GM06990 (cell line): ENCODE measurements at places on chromosomes 12 and 14.

DNA sequence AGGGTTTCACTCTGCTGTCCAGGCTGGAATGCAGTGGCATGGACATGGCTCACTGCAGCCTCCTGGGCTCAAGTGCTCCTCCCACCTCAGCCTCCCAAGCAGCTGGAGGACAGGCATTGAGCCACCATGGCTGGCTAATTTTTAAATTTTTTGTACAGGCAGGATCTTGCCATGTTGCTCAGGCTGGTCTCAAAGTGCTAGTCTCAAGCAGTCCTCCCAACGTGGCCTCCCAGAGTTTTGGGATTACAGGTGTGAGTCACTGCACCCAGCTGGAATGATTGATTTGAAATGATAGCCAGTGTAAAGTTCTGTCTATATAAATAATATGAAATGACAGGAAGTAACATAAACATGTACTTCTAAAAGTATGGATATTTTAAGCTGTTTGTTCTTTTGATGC lies 172.7 kb downstream of the FUT8 start:
- DNase-seq = no peak

GRCh38 chr14:53380867-53381225 lies 227.7 kb upstream of the DDHD1 start:
- peak; percentile 5 for DNase-seq

DNA sequence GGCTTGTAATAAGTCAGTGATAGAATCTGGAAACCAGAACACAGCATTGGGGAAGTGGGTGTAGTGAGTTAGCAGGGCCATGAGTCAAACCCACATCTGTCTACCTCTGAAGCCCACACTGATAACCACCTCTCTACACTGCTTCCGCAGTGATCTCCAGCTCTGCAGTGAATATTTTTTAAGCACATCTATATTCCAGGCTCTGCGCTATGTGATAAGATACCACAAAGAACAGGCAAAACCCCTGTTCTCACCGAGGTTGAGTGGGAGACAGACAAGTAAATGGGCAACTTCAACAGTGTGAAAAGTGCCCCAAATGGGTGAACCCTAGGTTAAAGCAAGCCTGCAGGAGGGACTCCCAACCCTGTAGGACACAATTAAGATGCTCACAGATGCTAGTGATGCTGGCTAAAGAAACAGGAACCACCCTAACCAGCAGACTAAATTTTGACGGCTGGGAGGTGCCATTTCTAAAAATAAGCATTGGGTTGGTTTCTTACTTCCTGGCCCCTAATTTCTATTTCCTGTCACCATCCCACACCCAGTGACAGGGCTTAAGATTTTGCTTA lies 375.0 kb downstream of the DPF3 start:
- peak; percentile 80 for DNase-seq

- DNase-seq = no peak
These were observed 156.2 kb downstream of the KIF26A start for GRCh38 chr14:104294628-104294982.

- DNase-seq = no peak
These were observed 107.5 kb downstream of the TMEM260 start for GRCh38 chr14:56687123-56687522.

DNA sequence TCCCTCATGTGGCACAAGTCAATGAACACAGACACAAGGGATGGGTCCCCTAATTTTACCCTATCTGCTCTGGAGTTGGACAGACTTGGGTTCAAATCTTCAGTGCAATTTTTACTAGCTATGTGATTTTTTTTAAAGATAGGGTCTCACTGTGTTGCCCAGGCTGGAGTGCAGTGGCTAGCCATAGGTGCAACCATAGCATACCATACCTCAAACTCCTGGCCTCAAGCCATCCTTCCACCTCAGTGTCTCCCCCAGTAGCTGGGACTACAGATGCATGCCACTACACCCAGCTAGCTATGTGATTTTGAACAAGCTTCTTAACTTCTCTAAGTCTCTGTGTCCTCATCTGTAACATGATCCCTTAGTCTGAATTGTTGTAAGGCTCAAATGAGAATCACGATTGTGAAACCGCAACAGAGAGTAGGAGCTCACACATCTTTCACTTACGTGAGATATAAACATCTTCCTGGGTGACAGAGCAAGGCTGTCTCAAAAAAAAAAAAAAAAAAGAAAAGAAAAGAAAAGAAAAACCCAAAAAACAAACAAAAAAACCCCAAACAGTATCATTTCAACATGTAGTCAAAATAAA lies 4.7 kb downstream of the CALCOCO1 start:
- no peak for DNase-seq

- DNase-seq = no peak
These were observed 50.0 kb upstream of the PRICKLE1 start for GRCh38 chr12:42639556-42639955.

DNA sequence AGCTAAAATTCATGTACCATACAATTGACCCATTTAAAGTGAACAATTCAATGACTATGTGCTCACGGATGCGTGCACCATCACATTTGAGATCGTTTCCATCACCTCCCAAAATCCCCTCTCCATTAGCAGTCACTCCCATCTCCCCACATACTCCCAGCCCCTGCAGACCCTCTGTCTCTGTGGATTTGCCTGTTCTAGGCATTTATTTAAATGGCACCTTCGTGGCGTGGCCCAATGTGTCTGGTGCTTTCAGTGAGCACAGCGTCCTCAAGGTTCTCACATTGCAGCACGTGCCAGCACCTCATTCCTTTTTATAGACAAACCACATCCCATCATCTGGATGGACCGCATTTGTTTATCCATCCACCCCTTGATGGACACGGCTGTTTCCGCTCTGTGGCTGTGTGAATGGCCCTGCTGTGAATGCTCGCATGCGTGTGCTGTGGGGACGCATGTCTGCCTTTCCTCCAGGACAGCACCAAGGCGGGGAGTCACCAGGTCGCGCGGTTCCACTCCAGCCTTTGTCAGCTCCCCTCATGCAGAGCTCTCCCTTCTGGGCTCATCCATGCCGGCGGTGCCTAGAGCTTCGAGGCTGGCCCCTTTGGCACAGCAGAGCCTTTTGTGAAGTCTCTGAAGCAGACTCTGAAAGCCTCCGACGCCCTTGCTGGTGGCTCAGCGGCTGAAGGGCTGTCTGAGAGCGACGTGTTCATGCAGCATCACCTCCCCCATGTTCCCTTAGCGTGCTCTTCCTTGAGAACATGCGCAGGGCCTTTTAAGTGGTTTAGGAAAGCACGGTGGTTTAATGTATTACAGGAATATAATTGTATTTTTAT lies 184.4 kb downstream of the KIF26A start:
- no peak for DNase-seq

- no peak for DNase-seq
These were observed 697 bp upstream of the DNAJC14 start for GRCh38 chr12:55829967-55830600.

GRCh38 chr14:22202313-22202712 lies 386.7 kb downstream of the DAD1 start:
- DNase-seq = no peak

GRCh38 chr12:92036771-92037453 lies 108.7 kb downstream of the BTG1 start:
- no peak for DNase-seq

- no peak for DNase-seq
These were observed 1.4 kb downstream of the SLC25A29 start for GRCh38 chr14:100304825-100305323.

DNA sequence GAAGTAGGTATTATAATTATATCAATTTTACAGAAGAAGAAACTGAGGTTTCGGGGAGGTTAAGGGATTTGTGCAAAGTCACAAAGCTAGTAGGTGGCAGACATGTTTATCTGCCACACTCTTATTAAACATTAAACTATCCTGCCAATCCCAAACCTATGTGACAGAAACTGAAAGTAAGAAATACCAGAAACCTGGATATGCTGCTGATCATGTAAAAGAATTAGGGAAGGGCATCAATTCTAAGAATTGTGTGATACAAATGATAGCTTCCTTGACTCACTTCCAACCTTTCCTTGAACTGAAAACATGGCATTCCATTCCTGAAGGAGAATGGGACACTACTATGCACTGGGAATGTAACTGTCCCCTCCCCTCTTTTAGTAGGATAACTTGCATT lies 16.9 kb downstream of the TAOK3 start:
- no peak for DNase-seq

GRCh38 chr12:89700191-89700810 lies 8.3 kb downstream of the ATP2B1 start:
- DNase-seq = no peak

- no peak for DNase-seq
These were observed 207.8 kb downstream of the CRADD start for GRCh38 chr12:93884794-93885460.

DNA sequence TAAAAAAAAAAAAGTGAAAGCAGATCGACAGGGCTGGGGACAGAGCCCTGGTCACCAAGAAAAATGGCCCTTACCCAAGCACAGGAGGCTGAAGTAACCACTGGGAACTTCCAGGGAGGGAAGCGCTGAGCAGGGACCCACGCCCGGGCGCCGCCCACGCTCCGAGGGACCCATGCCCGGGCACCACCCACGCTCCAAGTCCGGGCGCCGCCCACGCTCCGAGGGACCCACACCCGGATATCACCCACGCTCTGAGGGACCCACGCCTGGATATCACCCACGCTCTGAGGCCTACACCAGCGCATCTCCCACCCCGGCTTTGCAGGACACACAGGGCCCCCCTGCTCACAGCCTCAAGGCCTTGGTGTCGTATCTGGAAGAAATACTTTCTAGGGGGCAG lies 25.7 kb downstream of the CHGA start:
- no peak for DNase-seq

DNA sequence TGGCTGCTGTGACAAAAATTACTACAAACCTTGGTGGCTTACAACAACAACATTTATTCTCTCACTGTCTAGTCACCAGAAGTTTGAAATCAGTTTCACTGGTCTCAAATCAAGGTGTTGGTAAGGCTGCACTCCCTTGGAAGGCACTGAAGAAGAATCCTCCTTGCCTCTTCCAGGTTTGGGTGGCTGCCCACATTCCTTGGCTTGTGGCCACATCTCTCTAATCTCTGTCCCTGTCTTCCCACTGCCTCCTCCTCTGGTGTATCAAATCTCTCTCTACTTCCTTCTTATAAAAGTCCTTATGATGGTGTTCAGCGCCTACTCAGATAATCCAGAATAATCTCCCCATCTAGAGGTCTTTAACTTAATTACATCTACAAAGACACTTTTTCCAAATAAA lies 31.0 kb downstream of the PLCZ1 start:
- DNase-seq = no peak

DNA sequence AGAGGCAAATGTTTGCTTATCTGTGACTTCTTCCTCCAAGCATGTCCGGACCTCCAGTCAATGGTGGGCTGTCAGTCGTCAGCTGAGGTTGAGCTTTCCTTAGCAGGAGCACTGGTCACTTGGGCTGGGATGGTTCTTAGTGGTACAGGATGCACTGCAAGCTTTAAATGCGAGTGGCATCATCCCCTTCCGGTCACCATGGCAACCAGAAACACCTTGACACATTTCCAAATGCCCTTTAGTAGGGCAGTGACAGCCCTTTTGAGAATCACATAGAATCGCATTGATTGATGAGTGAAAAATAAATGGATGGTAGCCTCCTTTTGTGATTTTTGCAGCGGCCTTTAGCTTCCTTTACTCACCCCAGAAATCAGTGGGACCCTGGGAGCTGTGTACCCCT lies 24.1 kb downstream of the NTF3 start:
- no peak for DNase-seq

- peak; percentile 61 for DNase-seq
These were observed 34.4 kb downstream of the WBP11 start for GRCh38 chr12:14768823-14769405.

- no peak for DNase-seq
These were observed 570 bp downstream of the DMAC2L start for GRCh38 chr14:50312734-50313054.

GRCh38 chr12:79298506-79298905 lies 392.3 kb downstream of the PAWR start:
- no peak for DNase-seq

GRCh38 chr12:5733916-5734315 lies 211.1 kb downstream of the ANO2 start:
- DNase-seq = no peak

- no peak for DNase-seq
These were observed 34.1 kb upstream of the OR10AD1 start for GRCh38 chr12:48237162-48237561.

GRCh38 chr12:112881602-112882001 lies 25.2 kb upstream of the OAS1 start:
- DNase-seq = no peak
